ENCODE measurements at places on chromosomes 1 and 21.

GRCh38 chr1:116574581-116575291 is 3.9 kb upstream of the CD58 start:
- DNase-seq: no peak

GRCh38 chr1:113333056-113333455 is 57.3 kb upstream of the MAGI3 start:
- DNase-seq: no peak

DNA sequence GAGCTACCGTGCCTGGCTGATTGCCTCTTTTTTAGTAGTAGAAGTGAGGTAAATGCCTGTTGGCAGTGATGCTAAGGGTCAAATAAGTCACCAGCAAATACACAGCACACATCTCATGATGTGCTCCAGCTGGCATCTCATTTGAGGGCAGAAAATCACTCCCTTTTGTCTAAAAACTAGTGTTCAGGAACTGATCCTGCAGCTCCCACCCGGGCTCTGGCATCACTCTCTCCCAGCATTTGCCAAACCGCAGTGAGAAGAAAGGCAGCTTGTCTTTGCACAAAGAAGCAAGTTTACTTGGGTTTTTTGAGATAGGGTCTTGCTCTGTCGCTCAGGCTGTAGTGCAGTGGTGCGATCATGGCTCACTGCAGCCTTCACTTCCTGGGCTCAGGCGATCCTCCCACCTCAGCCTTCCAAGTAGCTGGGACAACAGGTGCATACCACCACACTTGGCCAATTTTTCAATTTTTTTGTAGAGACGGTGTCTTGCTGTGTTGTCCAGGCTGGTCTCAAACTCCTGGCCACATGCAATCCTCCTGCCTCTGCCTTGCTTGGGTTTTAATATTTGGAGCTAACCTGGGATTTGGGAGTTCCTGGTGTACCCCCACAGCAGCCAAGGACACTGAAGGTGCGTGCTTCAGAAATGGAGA is 4.1 kb downstream of the RBP7 start:
- no peak for DNase-seq

- no peak for DNase-seq
Observed at GRCh38 chr1:78570539-78570938, 49.7 kb upstream of the IFI44L start.

DNA sequence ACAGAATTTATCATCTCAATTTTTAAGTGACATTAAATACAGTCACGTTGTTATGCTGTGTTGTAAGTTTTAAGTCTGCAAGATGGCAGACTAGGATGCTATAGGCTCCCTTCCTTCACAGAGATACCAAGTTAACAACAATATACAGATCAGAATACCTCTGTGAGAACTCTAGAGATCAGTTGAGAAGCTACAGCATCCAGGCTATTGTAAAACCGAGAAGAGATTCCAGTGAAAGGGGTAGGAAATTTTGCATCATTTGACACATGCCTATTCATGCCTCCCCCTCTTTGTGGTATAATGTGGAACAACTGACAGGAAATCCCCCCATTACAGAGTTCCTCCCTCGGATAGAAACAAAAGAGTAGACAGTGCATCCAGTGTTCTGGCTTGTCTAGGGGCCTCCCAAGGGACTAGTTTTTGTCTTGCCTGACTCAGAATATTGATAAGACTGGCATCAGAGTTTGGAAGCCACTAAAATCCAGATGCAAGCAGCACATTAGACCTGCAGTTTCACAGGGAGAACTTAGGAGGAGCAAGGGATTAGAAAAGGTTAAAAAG is 80.6 kb downstream of the LBR start:
- no peak for DNase-seq

DNA sequence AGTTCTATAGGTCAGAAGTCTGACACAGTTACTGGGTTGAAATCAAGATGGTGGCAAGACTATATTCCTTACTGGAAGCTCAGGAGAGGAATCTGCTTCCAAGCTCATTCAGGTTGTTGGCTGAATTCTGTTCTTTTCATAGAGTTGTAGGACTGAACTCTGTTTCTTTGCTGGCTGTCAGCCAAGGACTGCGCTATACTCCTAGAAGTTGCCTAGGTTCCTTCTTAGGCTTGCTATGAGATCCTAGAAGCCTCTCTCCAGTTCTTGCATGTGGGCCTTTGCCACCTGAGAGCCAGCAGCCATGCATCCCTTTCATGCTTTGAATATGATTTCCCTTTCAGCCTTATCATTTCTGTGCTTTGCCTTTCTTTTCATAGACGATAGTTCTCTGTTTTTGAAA is 176.4 kb downstream of the RPS6KC1 start:
- DNase-seq: no peak

DNA sequence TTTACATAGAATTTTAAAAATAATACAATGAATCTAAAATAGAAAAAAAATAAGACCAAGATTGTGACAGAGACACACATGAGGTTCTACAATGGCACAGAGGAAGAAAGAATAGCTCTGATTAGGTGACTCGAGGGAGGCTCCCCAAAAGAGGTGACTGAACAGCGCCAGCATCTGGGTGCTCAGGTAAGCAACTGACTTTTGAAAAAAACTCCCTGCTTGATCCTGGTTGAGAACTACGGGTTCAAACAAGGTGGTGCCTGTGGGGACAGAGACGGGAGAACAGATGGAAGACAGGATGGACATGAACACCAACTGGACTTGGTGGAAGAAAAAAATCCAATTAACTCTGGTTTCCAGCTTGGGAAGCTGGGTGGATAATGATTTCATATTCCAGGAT is 22.5 kb downstream of the BATF3 start:
- DNase-seq: no peak

- DNase-seq: no peak
Observed at GRCh38 chr1:41169799-41170180, 72.3 kb downstream of the SCMH1 start.

- no peak for DNase-seq
Observed at GRCh38 chr1:156937883-156938282, 17.5 kb downstream of the LRRC71 start.

DNA sequence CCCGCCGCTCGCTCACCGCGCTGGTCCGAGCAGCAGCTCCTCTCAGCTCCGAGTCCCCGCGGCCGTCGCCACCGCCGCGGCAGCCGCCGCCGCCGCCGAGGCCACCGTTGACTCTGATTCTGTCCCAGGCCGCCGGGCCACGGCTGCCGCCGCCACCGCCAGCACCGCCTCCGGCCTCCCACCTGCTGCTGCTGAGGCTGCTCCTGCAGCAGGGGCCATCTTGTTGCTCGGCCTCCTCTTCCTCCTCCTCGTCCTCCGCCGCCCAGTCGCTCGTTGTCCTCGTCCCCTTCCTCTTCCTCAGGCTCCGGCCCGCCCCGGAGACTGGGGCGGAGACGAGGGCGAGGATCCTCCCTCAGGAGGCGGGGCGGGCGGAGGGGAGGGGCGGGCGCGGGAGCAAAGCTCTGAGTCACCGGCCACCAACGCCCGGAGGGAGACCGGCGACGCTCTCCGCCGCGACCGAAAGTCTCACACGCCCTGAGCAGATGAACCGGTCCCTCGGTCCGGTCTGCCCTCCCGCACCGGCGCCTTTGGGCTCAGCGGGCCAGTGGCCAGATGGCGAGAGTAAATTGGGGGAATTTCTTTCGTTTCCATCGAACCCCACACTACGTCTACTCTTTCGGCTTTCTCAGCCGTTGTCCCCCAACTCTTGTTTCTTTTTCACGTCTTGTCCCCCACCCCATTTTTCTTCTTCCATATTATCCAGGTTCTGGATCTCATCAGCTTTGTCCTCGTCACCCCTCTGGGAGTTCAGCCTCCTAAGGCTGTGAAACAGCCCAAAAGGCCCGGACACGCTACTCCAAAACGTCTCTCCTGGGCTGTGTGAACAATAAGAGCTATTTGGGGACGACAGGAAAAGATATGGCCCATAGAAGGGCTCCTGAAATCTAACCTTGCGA is at the start of gene RC3H1:
Gene RC3H1, minus strand, starts transcription at position 278 of the 896 bp plus-strand sequence. CDS start 29,372 bp downstream, outside the sequence.
- peak; percentile 79 for DNase-seq

DNA sequence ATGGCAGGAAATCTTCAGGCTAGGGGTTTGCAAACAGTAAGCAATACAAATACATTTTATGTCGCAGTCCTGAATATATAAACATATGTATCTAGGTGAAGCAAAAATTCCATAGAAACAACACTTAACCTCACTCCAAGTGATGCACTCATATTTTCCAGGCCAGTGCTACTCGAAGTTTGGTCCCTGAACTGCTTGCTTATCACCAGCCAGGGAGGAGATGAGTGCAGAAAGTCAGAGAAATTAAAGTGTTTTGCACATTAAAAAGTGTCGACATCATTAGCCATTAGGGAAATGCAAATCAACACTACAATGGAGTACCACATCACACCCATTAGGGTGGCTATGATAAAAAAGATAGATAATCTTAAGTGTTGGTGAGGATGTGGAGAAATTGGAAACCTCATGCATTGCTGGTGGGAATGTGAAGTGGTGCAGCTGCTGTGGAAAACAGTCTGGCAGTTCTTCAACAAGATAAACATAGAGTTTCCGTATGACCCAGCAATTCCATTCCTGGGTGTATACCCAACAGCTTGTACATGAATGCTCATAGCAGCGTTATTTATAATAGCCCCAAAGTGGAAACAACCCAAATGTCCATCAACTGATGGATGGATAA is 70.5 kb upstream of the CSF1 start:
- DNase-seq: no peak

GRCh38 chr1:44377925-44378784 is 23.1 kb upstream of the ERI3 start:
- DNase-seq: peak; percentile 31

DNA sequence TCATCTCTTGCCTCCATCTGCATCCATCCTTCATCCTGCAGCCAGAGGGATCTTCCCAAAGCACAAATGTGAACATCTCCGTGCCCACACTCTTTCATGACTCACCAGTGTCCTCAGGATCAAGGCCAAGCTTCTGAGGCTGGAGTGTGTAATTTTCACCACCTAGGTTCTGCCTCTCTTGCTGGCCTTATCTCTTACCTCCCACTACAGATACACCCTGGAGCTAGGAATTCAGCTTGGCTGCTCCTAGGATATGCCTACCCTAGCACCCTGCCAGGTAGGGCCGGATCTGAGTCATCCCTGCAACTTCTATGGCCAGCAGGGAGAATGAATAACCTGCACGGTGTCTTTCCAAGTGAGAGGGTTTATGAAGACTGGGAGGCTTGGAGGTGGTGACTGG is 208.7 kb upstream of the CSF3R start:
- DNase-seq: no peak

GRCh38 chr1:212718499-212718898 is 18.9 kb upstream of the BATF3 start:
- no peak for DNase-seq

DNA sequence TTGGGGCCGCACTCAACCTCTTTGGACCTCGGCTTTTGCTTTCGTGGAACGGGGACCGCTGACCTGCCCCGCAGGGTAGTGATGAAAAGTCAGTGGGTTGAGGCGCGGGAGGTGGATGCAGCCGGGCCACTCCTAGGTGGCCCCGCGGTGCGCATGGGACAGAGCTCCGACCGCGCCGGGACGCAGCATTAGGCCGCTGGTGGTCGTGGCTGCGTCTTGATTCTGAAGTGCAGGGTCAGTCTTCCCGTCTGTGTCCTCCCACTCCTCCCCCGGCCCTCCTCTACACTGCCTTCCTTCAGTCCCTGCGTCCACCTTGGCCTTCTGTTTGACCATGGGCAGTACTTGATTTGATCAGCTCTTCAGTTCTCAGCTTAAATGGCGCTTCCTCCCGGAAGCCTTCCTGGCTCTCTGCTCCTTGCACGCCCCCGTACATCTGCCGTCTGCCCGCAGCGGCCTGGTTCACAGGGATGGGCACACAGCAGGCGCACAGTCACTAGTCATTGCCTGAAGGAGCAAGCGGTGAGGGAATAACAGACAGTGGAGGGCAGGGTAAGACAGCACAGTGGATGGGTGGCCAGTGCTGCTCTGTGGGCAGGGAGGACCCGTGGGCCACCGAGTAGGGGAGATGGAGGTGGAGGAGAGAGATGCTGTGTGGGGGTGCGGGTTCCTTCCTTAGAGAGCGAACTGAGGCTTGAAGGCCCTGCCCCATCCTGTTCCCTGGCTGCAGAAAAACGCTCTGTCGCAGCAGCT is 633 bp downstream of the THEMIS2 start:
- peak; percentile 32 for DNase-seq

DNA sequence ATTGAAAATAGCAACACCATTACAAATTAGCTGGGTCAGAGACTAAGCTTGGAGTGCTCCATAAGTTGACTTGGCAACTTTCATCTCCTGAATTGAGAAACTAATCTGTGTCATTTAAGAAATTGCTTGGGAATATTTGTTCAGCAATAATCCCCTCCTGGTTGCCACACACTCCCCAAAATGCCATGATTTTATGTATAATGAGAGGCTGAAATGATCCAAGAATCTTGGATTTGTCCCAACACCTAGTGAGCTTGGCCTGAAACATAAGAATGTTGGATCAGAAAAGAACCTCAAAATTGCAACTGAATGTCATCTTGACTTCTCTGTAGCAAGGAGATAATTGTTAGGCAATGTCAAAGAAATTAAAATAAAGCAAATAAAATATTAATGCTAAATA is 805.9 kb upstream of the ADAMTS5 start:
- no peak for DNase-seq

GRCh38 chr1:234931404-234931973 is 197.1 kb downstream of the TOMM20 start:
- DNase-seq: no peak

- DNase-seq: peak; percentile 0
Observed at GRCh38 chr1:117312453-117313138, 54.7 kb upstream of the MAN1A2 start.

All from SHP77 treated with DMSO at 0.1 percent for 48 hours (cell line).